ENCODE measurements at places on chromosomes 11 and 22.

GRCh38 chr11:130204703-130205095 lies 45.1 kb downstream of the ST14 start:
- DNase-seq = no peak

DNA sequence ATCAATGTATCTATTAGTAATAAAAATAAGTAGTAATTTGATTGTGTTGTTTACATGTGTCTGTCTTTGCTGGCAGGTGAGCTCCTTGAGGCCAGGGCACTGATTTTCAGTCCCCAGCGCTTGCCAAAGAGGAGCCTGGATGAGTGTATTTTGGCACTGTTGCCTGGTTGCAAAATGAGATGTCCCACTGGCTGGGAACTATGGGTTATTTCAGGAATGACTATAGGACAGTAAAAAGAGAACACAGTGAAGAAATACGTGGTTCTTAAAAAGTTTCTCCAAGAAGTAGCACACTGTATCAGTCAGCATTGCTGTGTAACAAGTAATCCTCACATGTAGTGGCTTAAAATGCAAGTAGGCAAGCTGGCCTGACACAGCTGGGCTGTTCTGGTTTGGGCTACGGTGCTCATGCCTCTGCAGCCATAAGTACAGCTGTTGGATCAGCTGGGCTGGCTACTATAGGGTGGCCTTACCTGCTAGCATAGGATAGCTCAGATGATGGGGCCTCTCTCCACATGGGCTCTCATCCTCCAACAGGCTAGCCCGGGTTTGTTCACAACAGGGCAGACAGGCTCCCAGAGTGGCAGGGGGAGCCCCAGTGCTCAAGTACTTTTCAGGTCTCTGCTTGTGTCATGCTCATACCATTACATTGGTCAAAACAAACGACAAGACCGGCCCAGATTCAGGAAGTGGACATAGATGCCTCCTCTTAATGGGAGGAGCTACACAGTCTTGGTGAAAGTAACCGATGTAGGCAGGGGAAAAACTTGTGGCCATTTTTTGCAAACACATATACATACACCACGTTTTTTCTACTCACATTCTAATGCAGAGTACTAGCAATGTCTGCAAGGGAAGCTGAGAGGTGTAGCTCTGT lies 399.1 kb downstream of the LARGE1 start:
- no peak for DNase-seq

- DNase-seq = no peak
Measured at GRCh38 chr11:115317277-115318185, 186.7 kb downstream of the CADM1 start.

DNA sequence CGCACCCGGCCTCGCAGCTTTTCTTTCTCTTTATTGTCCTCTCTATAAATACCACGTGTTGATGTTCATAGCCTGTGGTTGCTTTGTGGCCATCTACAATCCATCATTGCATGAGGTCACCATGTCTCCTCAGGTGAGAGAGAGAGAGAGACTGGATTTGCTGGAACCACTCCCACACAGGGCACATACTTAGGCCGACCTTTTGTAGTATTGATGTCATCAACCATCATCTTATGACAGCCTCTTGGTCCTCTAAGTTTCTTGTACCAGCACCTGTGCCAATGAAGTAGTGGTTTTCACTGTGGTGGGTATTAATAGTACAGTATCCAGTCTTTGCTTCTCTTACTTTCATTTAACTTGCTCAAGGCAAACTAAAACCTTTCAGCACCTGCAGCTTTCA lies 22.8 kb upstream of the P2RY6 start:
- DNase-seq = peak; percentile 28

GRCh38 chr22:47377926-47378560 lies 615.6 kb downstream of the TBC1D22A start:
- no peak for DNase-seq

GRCh38 chr11:66112041-66112491 lies 42.0 kb downstream of the PACS1 start:
- no peak for DNase-seq

- DNase-seq = no peak
Measured at GRCh38 chr22:37259540-37260029, 15.5 kb upstream of the RAC2 start.

DNA sequence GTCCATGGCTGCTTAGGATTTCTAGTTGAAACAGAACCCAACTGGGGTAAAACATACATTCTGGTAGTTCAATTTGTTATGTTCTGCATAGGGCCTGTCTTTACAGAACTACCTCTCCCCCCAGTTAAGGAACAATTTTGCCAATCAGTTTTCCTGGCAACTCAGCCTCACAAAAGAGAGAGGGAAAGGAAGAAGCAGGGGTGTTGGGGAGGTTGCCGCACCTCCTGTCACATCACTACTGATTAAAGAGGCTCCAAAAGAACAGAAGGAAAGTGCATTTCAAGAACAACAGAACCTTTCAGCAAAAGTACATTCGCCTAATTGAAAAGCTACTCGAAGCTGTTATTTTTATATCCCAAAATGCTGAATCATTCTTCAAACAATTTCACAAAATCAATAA lies 217.6 kb downstream of the CADM1 start:
- no peak for DNase-seq

GRCh38 chr11:692824-693414 lies 2.1 kb downstream of the DEAF1 start:
- DNase-seq = peak; percentile 63

DNA sequence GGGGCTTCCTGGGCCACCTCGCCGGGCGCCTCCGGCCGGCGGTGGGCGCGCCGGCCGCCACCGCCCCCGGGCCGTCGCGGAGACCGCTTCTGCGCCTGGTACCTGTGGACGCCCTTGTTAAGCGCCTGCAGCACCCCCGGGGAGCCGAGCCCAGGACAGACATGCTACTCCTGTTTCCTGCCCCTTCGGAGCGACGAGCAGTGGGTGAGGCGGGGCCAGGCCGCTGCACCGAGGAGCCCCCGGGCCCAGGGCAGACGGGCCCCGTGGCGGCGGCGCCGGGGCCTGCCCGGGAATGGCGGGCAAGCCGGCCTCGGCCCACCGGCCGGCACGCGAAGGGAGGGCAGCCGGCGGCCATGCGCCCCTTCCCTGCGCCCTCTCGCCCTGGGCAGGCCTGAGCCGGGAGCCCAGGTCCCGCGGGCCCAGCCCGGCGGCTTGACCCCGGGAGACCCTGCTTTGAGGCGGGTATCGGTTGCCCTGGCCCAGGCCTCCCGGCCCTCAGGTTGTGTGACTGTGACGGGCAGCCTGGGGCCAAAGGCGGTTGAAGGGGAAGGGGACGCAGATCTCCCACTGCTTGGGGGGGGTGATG lies 789 bp upstream of the KDM2A start:
- peak; percentile 68 for DNase-seq

GRCh38 chr11:70470127-70470526 lies 71.8 kb downstream of the CTTN start:
- DNase-seq = no peak

DNA sequence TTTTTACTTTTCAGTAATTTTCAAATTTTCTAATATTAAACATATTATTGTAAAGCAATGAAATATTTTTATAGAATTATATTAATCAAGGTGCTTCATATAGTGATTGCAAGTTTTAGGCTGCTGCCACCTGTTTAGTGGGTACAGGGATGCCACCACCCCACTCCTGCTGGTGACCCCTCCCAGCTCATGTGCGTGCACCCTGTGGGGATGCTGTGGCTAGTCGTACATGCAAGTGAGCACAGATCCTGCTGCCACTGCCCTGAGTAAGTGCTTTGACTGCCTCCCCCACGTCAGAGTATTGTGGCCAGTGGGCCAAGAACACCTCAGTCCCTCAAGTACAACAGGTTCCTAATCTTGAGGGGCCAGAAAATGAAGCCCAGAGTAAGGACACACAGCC lies 320.1 kb upstream of the DDI1 start:
- no peak for DNase-seq

DNA sequence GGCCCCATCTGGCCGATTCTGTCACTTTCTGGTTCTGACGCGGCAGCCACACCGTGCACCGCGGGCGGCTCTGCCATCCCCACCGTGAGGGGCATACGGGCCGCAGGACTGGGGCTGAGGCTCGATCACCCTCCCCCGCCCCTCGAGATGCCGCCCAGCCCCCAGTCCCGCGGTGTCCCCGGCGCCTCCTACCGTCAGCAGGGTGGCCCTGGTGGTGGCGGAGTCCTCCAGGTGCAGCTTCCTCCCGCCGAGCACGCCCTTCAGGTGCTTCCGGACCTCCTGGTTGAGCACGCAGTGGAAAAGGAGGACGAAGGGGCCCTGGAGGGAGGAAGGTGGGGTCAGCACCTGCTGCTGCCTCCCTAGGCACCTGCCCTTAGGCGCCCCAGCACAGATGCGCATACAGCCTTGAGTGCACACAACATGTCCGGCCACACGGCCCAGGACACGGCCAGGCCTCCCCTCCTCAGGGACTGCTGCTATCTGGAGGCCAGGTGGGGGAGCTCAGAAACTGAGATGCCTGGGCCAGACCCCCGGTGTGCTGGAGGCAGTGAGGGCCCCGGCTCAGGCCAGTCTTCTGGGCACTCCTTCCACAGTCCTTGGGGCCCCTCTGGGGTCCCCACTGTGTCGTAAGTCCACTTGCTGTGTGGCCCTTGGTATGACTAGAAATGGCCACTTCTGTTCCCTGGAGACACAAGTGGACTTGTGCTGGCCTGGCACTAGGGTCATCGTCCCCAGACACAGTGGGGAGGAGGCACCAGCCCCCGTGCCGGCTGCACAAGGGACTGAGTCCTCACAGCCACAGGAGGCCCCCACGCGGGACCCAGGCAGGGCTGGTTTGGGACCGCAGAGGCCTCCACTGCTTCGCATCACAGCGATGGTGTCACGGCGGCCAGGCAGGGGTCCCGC lies 31.5 kb downstream of the TRMU start:
- DNase-seq = no peak

GRCh38 chr22:31346255-31346732 lies at the start of gene PATZ1:
Gene PATZ1 (minus strand): TSS chr22:31346346. CDS start chr22:31345602, 744 bp downstream.
- DNase-seq = peak; percentile 89

DNA sequence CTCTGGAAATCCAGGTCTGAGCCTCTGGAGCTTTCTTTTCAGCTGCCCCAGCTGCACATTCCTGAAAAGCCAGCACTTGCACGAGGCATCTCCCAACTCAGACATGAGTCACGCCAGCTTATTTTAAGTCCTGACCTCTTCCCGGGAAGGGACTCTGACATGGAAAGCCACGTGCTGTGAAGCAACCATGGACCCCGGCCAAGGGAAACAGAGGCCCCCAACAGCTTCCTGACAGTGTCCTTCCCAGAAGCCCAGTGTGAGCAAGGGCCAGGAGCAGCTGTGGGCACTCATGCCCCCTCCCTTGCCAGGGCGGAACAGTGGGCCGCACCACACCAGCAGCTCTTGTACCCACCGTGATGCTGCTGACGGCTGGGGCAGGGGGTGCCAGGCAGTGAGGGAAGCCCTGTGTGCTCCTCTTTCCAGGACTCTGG lies 118.8 kb upstream of the CADM1 start:
- DNase-seq = no peak

GRCh38 chr11:110098645-110099044 lies 5.5 kb downstream of the ZC3H12C start:
- DNase-seq = no peak

DNA sequence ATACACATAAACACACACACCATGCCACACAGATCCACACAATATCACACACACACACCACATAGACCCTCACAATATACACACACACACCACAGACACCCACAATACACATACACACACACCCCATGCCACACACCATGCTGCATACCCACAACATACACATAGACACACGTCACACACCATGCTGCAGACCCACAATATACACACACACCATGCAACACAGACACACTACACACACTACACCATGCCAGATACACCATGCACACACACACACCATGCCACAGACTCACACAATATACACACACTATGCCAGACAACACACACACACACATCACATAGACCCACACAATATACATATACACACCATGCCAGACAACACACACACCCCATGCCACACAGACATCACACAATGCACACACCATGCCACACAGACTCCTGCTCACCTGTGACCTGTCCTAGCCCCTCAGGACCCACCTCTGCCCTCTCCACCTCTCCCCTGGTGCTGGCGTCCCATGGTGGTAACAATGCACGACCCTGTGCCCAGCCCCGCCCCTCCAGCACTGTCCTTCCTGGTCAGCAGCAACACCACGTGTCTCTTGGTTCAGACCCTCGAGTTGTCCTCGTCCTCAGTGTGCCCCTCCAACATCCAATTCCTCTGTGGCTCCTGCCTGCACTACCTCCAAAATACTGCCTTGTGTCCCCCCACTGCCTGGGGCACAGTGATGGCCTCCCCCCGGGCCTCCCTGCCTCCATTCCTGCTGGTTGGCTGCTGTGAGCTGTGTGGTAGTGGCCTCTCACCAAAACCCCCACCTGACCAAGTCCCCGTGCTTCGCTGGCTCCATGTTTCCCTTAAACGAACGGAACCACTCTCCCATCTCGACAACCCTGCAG lies 23.7 kb upstream of the RFPL3 start:
- no peak for DNase-seq

DNA sequence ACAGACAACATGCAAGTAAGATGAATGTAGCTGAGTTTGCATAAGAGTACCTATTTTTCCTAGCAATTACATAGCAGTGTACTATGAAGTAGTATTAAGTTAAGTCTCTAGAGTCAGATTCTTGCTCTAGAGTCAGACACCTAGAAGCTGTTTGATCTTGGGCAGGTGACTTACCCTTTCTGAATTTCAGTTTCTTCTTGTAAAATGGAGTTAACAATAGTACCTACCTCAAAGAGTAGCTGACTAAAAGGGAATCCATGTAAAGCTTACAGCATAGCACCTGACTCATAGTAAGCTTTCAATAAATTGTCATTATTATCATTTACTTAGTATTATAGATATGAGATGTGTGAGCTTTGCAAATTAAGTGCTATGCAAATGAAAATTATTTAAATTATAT lies 47.8 kb upstream of the PTPRJ start:
- DNase-seq = no peak

GRCh38 chr11:124716591-124716990 lies 23.2 kb upstream of the NRGN start:
- DNase-seq = no peak

DNA sequence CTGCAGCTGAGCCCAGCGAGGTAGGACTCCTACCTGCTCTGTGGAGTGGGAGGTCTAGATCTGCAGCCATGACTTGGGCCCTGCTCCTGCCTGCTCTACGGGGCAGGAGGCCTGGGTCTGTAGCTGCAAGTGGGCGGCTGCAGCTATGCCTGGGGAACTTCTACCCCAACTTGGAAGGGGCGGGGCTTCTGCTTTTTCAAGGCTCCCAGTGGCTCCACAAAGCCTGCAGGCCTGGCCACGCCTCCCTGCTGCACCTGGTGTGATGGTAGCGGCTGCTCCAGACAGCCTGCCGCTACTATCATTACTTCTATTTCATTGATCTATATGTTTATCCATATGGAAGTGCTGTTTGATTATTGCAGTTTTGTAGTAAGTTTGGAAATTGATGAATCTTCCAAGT lies 121.2 kb downstream of the NELL1 start:
- no peak for DNase-seq

DNA sequence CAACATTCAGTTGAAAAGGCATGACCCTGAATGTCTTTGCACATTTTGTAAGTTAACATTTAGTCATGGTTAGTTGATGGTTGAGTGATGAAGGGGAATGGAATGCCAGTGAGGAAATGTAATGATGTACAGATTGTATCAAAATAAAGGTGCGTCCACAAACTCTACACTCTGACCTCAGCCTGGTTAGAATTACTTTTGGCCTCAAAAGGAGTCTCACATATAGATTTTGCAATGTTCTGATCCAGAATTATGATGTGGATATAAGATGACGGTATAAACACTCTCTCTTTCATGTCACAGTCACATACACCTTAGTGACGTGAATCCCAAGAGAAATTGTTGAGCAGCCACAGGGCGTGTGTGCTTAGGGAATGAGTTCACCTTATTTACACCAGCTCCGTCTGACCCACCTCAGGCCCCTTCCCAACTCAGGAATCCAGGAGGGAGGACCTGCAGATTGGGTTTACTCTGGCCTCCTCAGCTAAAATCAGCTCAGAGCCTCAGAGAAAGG lies 100.1 kb downstream of the RDX start:
- DNase-seq = no peak
